ENCODE measurements at places on chromosomes 11 and 22. TPM values are rescaled to one million over a fixed set of nuclear protein-coding genes. Genes with fewer than 3 reads are reported as not detected.

DNA sequence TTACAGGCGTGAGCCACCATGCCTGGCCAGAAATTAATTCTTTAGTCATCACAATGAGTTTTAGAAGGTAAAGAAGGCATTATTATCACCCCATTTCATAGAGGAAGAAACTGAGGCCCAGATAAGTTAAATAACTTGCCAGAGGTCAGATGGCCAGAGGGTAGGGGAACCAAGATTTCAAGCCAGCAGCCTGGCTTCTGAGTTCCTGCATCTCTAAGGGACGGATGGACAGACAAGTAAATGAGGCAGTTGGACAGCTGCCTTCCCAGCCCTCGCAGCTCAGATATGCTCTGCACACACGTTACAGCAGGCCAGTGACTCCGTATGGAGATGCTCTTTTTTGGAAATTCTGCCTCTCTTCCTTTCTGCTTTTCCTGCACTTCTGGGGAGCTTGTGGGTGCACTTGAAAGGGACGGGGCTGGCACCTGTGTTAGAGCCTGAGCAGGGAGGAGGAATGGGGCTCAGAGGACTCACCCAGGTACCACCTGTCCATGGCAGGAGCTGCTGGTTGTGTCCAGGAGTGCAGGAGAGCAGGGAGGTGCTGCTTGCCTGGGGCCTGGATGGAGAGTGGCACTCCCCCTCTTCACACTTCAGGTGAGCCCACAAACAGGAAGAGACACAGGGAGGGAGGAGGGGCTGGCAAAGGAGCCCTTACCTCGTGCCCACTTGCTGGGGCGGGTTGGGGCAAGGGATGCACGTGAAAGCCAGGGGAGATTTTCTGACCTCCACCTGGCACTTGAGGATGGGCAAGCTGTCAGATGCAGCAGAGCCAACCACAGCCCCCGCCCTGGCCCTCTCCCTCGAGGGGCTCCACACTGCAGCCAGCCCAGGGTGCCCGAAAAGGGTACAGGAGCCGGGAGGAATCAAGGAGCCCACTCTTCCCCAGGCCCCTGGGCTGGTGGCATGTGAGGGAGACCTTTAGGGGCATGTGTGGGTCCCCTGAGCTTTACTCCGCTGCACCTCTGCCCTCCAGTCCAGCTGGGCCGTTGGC lies 3.3 kb upstream of the FXYD2 start:
- peak; percentile 70 for DNase-seq

GRCh38 chr11:109584001-109584972 lies 162.3 kb downstream of the C11orf87 start:
- no peak for DNase-seq

- no peak for DNase-seq
Measured at GRCh38 chr22:41429232-41429950, 17.2 kb downstream of the TOB2 start.

The C11orf52 gene
- polyA plus RNA-seq, result 23.3 TPM

GRCh38 chr11:119110439-119110838 lies 3.3 kb downstream of the C2CD2L start:
- no peak for DNase-seq

The HEPHL1 gene
- polyA plus RNA-seq, result not detected

The RFPL1 gene
- 0.09 TPM for polyA plus RNA-seq

GRCh38 chr11:74948546-74948897 lies 369 bp downstream of the XRRA1 start:
- DNase-seq, result no peak

DNA sequence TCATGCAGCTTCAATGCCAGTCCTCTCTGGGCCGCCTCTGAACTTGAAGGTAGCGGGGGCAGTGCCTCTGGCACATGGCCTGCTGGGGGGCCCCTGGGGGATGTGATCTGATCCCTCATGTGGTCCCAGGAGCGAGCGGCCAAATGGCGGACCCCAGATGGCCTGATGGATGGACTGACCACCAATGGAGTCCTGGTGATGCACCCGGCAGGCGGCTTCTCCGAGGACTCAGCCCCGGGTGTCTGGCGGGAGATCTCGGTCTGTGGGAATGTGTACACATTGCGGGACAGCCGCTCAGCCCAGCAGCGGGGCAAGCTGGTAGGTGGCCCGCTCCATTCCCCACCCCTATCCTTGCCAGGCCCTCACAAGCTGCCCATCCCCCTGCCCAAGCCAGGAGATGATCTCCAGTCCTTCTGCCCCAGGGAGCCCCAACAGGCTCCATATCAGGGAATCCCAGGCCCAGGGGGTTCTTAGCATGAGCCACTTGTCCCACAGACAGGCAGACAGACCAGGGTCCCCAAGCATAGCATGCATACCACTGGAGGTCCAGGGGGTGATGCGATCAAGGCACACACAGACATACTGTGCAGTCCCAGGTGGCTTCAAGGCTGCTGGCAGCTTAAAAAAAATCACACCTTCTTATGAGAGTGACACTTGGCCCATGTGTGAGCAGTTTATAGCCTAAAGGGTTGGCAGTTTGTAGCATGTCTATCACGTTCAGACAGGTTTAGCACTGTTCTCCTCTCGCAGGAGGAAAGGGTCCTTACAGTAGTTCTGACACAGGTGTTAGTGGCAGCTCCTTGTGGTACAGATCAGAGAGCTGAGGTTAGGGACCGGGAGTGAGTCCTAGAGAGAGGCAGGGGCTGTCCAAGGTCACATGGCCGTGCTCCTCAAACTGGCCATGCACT lies 6.4 kb upstream of the DPP3 start:
- DNase-seq, result no peak

- no peak for DNase-seq
Measured at GRCh38 chr11:110782616-110783015, 70.4 kb upstream of the ARHGAP20 start.

The SLN gene
- polyA plus RNA-seq, result 0.19 TPM

The CD3G gene
- not detected for polyA plus RNA-seq

The NRGN gene
- 2.7 TPM for polyA plus RNA-seq

DNA sequence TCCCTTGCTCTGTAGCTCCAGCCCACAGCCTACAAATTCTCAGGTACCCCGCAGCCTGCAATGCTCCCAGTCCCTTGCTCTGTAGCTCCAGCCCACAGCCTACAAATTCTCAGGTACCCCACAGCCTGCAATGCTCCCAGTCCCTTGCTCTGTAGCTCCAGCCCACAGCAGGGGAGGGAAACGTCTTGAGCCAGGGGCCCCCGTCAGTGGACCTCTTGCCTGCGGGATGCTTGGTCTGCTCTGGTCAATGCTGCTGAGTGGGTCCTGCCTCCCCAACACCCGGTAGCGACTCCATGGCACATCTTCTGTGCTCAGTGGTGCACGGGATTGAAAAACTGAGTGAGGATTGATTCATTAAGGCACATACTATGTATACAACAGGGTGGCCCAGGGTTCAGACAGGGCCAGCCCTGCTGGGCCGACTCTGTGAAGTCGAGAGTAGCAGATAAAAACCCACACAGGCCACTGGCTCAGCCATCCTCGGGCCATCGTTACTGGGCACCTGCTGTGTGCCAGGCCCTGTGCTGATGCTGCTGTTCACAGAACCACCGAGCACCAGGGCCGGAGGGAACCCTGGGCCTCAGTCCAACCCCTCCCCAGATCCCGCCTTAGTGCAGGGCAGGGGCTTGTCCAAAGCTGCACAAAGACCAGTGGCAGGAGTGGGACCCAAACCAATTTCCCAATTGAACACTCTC lies 69.7 kb downstream of the MYO7A start:
- no peak for DNase-seq

DNA sequence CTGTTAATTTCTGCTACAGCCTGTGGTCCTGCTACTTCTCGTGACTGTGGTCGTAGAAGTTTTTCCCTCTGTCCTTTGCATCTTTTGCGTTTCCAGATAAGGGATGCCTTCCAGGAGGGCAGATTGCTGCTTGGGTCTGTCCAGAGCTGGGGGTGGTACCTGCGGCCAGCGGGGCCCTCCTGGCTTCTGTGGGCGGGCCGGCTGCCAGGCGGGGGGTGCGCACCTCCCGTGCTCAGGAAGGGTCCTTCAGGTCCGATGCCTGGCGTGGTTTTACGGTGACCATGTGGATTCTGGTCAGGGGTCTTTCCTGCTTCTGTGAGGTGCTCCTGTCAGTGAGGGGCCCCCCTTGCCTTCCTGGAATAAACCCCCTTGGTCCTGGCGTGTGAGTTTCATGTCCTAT lies 84.8 kb downstream of the KCNQ1 start:
- no peak for DNase-seq

The BDNF gene
- polyA plus RNA-seq, result 0.12 TPM

The HINFP gene
- polyA plus RNA-seq, result 16.7 TPM

- DNase-seq, result peak; percentile 87
Measured at GRCh38 chr11:128653801-128654231, 40.1 kb upstream of the FLI1 start.

DNA sequence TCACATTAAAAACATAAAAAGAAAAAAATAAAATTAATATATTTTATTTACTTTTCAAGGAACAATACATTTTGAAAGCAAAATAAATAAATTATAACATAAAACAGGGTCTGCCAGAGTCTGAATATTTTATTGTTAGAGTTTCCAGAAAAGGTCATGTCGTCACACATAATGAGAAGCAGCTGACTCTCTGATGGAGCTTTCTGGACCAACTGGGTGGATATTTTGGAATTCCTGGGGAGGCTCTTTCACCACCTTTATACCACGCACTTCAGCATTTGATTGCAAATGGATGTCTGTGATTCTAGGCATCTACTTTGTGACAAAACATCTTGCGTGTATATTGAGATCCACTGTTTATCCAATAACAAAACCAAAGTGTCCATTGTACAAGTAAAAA lies 455.0 kb upstream of the CCDC179 start:
- DNase-seq, result no peak

DNA sequence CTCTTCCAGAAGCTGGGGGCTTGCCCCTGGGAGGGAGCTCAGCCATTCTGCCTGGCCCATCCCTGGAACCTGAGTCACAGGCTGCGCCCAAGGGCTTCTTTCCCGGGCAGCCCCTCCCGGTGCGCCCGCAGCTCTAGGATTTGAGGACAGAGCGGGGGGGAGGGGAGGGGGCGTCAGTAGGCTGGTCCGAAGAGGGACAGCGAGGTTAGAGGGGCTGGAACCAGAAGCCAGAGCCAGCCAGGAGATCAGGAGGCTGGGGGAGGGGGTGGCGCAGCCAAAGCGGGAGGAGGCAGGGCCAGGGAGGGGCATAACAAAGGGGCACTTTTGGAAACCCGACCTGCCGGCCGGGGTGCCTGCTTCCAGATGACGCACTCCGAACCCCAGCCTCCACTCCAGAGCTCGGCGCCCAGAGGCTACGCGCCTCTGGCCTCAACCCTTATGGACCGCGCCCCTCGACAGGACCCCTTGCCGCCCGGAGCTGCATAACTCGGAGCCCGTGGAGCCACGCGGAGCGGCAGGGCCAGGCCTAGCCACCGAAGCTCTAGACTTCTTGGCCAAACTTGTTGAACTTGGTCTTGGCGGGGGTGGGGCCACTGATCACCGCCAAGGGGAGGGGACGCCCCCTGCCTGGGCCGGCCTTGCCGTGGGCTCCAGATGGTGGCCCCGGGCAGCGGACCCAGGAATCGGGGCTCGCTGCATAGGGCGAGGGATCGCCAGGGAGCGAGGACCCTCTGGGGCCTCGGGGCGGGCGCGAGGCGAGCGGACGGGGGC lies 744 bp downstream of the PACSIN3 start:
- peak; percentile 68 for DNase-seq

The LMF2 gene
- 175 TPM for polyA plus RNA-seq

The OR8J3 gene
- polyA plus RNA-seq, result not detected

The MRTFA gene
- 13.6 TPM for polyA plus RNA-seq

DNA sequence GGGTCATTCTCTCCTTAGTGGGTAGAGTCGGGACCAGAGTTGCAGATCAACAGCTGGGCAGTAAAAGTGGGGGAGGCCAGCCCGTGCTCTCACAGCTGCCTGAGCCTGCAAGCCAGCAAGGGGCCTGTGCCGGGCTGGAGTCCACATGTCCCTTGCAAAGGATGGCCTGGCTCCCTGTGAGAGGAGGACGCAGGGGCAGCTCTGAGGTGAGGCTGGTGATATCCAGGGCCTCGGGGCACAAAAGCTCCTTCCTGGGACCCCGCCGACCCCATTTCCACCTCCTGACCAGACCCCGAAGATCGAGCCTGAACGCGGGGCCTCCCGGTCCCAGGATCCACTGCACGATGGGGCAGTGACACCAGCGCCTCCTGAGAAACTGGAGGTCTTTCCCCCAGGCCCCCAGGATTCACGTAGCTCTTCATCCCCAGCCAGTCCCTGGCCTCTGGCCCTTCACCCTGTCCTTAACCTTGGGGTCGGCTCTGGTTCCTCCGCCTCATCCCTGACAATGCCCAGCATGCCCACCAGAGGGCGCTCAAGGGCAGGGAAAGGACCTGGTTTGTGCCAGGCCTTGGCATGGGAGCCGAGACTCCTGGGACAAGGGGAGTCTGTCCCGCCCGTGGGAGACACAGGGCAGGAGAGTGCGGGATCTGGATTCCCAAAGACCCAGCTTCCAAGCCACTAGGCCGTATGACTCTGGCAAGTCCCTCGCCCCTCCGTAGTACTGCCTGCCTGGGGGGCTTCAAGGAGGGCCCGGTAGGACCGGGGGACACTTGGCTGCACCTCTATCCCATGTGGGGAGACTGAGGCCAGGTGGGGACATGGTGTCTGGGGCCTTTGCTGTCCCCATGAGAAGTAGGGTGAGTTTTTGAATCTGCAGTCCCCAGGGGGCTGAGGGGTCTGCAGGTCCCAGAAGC lies 17.8 kb upstream of the WNT7B start:
- DNase-seq, result peak; percentile 91

The MUC2 gene
- 0.04 TPM for polyA plus RNA-seq

The TPBGL gene
- polyA plus RNA-seq, result 0.07 TPM

The WNT11 gene
- polyA plus RNA-seq, result 5.4 TPM

DNA sequence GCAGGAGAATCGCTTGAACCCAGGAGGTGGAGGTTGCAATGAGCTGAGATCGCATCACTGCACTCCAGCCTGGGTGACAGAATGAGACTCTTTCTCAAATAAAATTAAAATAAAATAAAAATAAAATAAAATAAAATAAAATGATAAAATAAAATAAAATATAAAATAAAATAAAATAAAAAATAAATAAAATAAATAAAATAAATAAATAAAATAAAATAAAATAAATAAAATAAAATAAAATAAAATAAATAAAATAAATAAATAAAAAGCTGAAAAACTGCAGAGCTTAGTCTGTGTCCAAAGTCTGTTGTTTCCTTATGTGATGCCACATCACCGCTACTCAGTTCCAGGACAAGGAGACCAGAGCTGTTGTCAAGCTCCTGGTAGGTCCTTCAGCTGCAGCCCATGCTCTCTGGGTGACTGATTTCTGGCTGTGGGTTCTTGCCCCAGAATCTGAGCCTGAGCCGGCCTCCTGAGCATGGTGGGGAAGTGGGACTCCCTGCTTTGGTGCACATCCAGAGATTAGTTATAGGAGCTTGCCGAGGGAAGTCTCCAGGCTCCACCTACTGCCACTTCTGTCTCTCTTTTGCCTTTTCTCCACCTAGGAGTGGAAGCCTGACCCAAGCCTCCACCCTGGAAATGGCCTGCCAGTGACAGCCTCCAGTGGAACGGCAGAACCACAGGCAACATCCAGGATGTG lies 31.3 kb upstream of the ADA2 start:
- DNase-seq, result no peak

- no peak for DNase-seq
Measured at GRCh38 chr22:46138058-46138797, 12.1 kb upstream of the PPARA start.

GRCh38 chr22:40855071-40855978 lies 1.1 kb downstream of the ST13 start:
- no peak for DNase-seq

The RASGRP2 gene
- polyA plus RNA-seq, result 12.4 TPM

The ABCG4 gene
- polyA plus RNA-seq, result 0.11 TPM

GRCh38 chr11:18789942-18790341 lies 1.7 kb downstream of the PTPN5 start:
- DNase-seq, result no peak
